ENCODE measurements at places on chromosomes 7 and 10.

- no peak for DNase-seq
These were observed 12.6 kb upstream of the UBE2D1 start for GRCh38 chr10:58322072-58322834.

DNA sequence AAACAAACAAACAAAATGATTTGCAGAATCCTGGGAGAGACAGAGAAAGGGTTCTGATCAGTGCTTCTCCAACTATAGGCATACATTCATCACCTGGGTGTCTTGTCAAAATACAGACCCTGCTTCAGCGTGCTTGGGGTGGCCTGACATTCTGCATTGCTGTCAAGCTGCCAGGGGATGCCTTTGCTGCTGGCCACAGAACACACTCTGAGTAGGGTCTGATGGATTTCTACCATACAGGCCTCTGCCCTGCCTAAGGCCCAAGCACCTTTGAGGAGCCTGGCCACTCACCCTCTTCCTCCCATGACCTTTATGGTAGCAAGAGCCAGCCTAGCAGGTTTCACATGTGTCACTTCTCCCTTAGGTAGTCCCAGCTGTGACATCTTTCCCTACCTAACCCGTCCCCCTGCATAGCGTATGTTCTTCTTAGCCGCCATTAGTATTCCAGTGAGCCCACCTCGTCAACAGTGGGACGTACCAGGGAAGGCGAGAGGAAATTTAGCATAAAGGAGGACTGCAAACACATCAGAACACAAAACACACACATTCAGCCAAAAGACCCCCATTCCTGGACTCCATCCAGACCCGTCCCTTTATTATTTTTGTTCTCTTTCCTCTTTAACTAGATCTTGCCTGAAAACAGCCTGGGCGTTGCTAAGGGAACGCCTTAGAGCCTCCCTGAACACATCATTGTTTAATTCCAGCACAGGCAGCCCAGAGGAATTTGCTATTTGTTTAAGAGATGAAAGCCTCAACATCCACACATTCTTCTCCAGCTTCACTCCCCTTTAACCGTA is 43.9 kb upstream of the PODXL start:
- no peak for DNase-seq

DNA sequence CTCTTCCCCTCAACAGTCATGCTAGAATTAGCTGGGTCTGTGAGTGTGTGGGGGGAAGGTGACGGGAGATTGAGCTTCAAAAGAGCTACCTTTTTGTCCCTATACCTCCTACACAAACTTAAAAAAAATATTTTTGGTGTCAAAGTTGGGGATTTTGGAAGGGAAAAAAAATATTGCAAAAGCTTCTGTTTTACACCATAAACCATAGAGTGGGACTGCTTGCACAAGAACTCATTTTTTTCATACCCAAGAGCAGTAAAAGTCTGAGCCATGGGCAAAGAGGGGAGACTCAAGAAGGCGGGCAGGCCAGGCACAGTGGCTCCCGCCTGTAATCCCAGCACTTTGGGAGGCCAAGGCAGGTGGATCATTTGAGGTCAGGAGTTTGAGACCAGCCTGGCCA is 9.4 kb upstream of the ZDHHC4 start:
- DNase-seq, result no peak

DNA sequence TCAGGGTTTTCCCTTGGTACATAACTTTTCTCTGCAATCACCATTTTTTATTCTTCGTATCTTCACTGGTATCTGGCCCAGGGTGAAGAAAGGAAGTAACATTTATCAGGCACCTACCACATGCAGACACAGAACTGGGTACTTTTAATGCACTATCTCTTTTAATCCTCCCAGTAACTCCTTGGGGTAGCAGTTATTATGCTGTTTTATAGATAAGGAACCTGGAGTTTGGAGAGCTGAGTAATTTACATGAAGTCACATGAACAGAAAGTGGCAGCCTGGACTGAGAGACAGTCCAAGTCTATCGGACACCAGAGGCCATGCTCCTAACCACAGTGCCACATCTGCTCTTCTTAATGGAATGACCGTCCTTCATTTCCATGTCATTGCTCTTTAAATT is 117.1 kb upstream of the PODXL start:
- no peak for DNase-seq

GRCh38 chr10:1107004-1107403 is 50.8 kb downstream of the WDR37 start:
- no peak for DNase-seq

Measured in stimulated activated naive CD4-positive, alpha-beta T cell (primary cell).